Activated CD8-positive, alpha-beta memory T cell treated with anti-CD3 and anti-CD28 coated beads for 24 hours (primary cell): ENCODE measurements at places on chromosomes 16 and 17.

GRCh38 chr17:44187131-44187899, 543 bp downstream of the TMUB2 start:
- DNase-seq = no peak

DNA sequence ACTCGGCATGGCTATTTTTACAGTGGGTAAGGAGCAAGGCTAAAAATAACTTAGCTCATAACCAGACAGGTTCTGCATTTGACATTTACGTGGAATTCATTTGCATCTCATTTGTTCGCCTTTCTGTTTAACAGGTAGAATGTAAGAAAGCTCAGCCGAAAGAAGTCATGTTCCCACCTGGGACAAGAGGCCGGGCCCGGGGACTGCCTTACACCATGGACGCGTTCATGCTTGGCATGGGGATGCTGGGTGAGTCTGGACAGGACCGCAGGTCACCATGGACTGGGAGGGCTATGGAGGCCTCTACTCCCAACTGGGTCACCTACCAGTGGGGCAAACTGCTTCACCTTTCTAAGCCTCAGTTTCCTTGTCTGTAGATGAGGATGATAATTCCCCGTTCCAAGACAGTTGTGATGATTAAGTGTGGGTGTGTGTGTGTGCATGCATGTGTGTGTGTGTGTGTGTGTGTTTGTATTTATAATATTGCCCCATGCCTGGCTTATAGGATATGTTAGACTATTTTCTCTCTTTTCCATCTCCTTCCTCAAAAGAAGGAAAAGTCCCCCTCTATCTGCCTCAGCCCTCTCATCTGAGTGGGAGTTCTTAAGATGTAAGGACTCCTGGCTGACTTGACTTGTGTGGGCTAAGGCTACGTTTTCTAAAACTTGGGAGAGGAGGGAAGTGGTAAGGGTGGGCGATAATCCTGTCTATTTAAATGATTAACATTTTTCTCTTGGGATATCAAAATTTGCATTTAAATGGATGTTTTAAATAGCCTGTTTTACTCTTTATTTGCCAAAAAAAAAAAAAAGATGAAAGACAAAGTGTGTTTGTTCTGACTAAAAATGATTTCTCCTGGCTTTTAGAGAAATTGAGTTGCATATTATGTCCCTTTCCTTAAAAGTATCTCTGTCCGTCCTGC, 129.0 kb downstream of the CCDC182 start:
- no peak for DNase-seq

DNA sequence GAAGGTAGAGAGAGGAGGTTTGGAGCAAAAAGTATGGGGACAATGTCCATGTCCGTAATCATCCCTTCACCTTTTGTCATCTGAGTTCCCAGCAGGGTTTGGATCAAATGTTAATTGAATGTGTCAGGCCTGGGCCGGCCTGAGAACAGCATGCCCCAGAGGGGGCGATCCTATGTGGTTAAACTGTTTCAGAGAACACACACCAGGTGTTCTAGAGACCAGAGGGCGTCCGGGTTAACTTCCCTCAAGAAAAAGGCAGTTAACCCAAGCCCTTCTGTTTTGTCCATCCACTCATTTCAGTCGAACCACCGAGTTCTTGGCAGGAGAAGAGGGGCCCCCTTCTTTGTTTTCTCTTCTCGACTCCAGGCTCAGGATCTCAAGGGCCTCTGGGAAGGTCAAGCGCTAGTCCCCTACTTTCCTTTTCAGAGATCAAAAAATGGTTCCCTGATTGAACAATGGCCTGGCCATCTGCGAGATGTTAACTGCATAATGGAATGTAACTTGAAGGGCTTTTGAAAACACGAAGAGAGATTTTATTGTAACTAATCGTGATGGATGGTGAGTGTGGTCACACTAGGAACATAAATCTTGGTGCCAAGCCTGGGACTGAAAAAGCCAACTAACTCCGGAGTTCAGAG, 142.5 kb downstream of the IRX3 start:
- DNase-seq = no peak

GRCh38 chr17:7204336-7204735, 15.3 kb downstream of the DLG4 start:
- DNase-seq = no peak
